Activated CD4-positive, alpha-beta T cell treated with anti-CD3 and anti-CD28 coated beads for 4 hours (primary cell): ENCODE measurements at places on chromosomes 2 and 18.

- DNase-seq, result no peak
Measured at GRCh38 chr2:148947299-148947698, 72.3 kb downstream of the KIF5C start.

- no peak for DNase-seq
Measured at GRCh38 chr2:224948859-224949258, 93.4 kb downstream of the DOCK10 start.

GRCh38 chr2:42363413-42363812, 2.4 kb upstream of the COX7A2L start:
- DNase-seq, result no peak

DNA sequence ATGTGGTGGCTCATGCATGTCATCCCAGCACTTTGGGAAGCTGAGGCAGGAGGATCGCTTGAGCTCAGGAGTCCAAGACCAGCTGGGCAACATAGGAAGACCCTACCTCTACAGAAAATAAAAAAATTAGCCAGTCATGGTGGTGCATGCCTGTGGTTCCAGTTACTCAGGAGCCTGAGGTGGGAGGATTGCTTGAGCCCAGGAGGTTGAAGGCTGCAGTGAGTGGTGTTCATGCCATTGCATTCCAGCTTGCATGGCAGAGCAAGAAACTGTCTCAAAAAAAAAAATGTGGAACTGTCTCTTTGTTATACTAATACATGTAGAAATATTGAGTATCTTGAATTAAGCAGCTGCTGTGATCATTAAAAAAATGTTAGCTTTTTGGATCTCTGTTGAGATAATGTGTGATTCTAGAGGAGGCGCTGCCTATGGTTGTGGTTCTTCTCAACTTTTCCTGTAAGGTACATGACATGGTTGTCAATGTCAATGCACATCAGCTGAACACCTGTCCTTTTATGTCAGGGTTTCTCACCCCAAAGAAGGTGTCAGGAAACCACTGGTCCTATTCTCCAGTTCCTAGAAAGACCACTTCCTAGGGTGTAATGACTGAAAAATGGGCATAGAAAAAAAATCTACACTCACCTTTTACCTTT, 34.7 kb upstream of the IL1RL1 start:
- no peak for DNase-seq

GRCh38 chr2:69375494-69376353, 11.3 kb downstream of the GFPT1 start:
- no peak for DNase-seq

DNA sequence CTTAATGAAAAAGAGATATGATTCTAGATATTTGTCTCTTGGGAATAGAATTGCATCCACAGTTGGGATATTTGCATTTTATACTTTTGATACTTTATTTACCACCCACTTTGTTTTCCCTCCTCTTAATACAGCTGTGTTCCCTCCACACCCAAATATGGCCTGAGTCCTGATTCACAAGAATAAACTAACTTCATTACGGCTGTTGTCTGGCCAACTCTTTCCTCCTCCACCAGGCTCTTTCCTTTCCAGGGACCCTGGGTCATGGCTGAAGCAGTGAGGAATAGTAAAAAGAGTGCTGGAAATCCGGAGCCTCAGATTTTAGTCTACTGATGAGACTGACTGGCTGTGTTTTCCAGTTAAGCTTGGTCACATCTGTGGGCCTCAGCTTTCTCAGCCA, 48.4 kb upstream of the STAM2 start:
- no peak for DNase-seq

DNA sequence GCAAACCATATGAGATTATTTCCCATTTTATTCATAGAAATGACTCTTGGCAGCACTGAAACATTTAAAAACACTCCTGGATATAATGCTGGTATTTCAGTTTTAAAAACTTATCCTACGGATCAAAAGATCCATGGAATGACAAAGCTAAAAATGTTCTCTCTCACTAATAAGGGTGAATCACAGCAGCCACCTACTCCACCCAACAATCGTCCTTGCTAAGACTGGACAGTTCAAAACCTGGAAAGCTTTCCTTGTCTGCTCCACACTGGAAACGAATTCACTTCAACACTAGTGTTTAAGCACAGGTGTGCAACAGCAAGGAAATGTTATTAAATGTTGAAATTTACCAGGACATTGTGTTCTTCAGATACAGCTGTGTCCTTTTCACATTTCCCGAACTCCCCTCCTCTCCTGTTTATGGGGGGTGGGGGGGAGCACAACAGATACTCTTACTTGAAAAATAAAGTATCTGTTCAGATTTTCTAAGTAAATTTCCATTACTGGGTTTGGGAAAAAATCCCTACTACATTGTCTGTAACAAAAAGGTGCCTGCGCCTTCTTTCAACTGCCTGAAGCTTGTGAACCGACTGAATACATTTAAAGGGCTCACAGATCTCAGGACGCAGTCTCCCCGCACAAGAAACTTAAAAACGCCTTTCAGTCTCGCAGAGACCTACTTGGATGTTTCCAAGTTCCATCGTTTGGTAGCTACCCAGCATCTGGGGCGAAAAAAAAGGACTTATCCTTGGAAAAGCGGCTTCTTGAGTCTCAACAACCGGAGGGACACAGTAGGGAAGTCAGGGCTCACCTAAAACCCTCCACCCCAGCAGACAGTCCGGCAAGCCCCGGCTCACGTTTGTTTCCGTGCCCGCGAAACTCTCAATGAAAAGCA, 1.3 kb downstream of the YWHAQ start:
- DNase-seq, result no peak

GRCh38 chr2:97788986-97789644, 75.7 kb downstream of the ZAP70 start:
- DNase-seq, result no peak

DNA sequence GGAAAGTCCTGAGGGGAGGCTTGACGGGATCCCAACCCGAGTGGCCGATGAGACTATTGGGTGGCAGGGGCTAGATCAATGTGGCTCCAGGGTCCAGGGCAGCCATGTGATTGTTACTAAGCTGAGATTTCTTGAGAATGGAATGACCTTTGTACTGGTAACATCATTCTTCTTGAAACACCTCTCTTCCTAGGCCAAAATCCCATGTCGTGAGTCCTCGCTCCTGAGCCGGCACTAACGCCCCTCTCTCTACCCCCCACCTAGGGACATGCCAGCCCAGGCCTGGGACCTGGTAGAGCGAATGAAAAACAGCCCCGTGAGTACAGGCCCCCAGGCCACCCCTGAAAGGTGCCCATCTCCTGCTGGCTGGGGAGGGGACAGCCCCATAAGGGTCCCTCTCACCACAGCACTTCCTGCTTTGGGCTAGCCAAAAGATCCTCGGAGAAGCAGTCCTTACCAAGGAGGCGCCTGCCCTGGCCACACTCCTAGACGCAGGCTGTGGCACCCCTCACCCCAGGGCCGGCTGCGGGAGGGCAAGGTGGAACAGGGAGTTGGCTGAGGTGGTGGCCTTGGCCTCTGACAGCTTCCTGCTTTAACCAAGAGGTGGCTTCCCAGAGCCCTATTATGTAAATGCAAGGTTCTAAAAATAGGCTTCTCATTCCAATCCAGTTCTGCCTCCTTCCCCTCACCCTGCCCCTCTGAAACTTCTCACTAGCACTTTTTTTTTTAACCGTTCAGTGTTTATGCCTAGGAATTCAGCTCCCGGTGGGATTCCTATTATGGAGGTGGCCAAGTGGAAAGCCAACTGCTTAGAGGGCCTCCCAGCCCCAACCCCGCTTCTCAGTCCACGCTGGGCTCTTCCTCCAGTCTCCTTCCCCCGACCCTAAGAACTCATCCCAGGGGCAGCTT, 126.6 kb upstream of the PPP1CB start:
- peak; percentile 55 for DNase-seq

GRCh38 chr2:45954233-45954850, 302.9 kb downstream of the PRKCE start:
- no peak for DNase-seq

GRCh38 chr18:80147037-80147417, 38.0 kb downstream of the ADNP2 start:
- no peak for DNase-seq

- no peak for DNase-seq
Measured at GRCh38 chr2:155997538-155997937, 335.0 kb downstream of the NR4A2 start.

DNA sequence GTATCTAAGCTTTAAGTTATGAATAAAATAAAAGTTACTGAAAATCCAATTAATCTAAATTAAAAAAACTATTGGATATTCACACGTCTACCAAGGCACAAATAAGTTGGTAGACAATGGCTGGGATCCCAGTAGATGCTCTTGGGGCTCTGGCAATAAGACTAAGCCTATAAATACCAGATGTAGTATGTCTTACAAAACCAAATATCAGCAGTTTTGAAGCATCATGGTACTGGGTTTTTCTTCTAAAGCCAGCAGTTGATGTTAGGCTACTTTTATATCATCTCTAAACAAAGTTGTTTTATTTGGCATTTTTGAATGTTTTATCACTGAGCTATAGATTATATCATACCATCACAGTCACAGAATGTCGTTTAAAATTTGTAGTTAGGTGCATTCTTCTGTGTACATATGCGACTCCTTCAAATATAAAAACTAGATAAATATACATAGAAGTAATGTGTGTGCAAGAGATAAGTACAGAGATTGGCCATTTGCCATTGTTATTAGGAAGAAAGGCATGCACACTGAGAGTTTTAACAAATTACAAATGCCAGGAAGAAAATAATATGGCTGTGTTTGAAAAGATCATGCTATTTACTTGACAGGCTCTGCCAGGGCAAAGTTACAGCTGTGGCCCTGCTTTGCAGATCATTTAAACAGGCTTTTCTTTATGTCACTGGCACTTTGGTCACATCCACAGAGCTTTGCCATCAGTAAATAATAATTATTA, 21.6 kb upstream of the TMEM17 start:
- DNase-seq, result no peak

DNA sequence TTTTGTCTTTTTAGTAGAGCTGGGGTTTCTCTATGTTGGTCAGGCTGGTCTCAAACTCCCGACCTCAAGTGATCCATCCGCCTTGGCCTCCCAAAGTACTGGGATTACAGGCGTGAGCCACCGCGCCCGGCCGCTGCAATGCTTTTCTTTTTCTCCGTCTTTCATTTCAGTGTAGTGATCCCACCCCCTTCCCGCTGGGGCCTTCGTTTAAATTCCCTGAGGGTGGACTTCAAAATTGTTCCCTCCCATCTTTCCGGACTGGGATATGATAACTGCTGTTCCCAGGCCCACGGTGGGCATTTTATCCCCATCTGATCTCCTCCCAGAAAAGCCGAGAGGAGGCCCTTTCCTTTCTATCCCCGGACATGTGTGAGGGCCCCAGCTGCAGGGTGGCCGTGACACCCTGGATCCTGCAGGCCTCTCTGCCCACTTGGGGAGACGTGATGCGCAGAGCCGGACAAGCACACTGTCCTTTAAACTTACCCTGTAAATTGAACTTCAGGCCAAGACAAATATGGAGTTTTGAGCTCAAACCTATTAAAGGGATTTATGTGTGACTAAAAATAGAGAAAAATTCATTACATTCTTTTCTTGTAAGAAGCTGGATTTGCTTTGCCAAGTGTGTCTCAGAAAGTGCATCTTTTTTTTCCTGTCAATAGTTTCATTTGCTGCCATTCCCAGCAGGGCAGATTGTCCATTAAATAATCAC, 54.5 kb upstream of the AFF3 start:
- no peak for DNase-seq

- DNase-seq, result no peak
Measured at GRCh38 chr2:78245394-78246135, 723.4 kb upstream of the LRRTM4 start.

GRCh38 chr2:109523536-109524361, 90.0 kb downstream of the SEPTIN10 start:
- no peak for DNase-seq

- DNase-seq, result no peak
Measured at GRCh38 chr18:57916684-57917083, 113.6 kb upstream of the ATP8B1 start.

- no peak for DNase-seq
Measured at GRCh38 chr2:179059026-179059700, 9.2 kb upstream of the CCDC141 start.
